ENCODE measurements at places on chromosomes 7 and 10. TPM values are rescaled to one million over a fixed set of nuclear protein-coding genes. Genes with fewer than 3 reads are reported as not detected.

- DNase-seq, result no peak
Observed at GRCh38 chr7:76377186-76377918, 18.6 kb upstream of the YWHAG start.

DNA sequence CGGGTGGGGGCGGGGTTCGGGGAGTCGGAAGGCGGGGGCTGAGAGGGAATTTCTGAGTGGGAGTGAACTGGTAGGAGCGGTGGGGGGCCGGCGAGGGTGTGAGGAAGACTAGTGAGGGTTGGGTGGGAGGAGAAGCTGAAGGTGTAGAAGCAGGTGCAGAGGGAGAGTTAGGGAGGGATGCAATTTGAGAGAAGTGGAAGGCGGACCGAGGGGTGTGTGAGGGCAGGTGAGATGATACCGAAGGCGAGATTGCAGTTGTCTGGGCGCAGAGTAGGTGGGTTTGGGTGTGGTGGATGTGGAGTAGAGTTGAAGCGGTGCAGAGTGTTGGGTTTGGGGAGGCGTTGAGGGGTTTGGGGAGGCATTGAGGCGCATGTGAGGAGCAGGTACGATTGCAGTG lies 643 bp downstream of the KAT6B start:
- no peak for DNase-seq

DNA sequence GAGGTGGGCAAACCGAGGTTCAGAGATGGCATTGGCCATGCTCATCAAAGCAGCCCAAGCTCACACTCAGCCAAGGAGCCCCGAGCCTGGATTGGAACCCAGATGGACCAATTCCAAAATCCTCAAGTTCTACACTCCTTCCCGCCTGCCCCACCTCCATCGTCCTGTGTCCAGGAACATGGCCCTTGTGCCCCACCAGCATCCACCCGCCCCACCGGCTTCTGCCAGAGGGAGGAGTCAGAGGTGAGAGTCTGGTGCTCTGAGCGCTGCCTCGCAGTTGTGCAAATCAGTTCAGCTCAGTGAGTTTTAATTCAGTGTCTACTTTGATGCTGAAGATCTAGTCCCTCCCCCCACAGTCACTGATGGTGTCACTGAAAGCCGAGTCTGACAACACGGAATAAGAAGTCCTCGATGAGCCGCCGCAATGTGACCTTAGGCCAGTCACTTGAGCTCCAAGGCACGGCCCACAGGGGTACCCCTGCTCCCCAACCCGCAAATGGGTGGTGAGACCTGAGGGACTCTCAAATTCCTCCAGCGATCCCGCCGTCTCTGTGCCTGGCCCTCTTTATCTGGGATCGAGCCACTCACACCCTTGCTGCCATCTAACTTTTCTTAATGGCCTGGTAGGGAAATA lies 26.3 kb downstream of the PRKAG2 start:
- no peak for DNase-seq

Gene TEX36
- total RNA-seq, result not detected

- DNase-seq, result peak; percentile 42
Observed at GRCh38 chr7:8217200-8218068, 44.5 kb downstream of the ICA1 start.

- DNase-seq, result no peak
Observed at GRCh38 chr7:146892151-146892550, 775.5 kb downstream of the CNTNAP2 start.

DNA sequence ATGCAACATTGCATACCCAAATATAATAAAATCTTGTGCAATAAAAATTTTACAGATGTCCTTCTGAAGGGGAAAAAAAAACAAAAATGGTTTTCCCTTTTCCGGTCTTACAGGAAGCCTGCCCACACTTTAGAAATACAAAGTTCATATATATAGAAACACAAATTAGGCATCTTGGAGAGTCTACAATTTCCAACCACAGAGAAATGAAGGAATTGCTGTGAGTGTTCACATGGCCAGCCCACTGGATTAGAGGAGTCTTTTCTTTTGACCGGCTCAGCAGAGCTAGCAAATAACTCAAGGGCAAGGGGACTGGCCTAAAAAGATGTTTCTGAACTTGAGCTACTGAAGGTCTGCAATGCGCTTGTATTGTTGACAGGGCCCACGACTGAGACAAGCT lies 92.4 kb downstream of the GLI3 start:
- DNase-seq, result no peak

DNA sequence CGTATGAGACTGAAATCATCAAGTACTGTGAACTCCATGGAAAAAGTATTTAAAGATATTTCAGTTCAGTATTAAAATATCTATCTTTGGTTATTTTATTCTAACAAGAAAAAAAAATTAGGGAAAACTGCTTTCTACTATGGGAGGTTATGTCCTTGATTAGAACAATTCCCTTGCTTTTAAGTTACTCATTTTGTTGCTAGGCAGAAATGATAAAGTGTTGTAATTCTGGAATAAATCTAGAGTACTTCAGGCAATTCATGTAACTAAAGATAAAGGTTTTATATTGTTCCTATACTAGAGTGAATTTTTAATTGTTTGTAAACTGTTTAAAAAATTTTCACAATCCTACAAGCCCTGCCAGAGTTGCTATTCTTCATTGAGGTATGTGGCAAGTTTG lies 92.0 kb downstream of the BBS9 start:
- no peak for DNase-seq

DNA sequence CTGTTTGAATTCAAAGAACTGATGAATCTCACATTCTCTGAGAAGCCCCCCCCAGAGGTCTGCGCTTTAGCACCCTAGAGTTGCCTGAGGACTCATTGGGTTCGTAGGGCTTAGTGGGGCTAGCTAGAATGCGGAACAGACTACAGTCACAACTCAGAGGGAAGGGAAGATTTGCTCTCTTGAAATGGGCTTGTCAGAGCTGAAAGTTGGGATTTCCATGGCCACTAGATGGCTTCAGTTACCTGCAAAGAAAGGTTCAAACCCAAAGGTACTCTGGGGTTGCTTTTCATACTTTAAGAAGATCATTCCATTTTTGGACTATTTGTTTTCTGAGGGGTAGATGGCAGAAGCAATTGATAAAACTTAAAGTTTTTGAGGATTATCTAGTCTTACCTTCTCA lies 205.0 kb downstream of the BBS9 start:
- DNase-seq, result no peak

GRCh38 chr7:135856356-135857144 lies 107.9 kb upstream of the FAM180A start:
- no peak for DNase-seq
